Activated naive CD4-positive, alpha-beta T cell (primary cell): ENCODE measurements at places on chromosomes 2 and 18.

DNA sequence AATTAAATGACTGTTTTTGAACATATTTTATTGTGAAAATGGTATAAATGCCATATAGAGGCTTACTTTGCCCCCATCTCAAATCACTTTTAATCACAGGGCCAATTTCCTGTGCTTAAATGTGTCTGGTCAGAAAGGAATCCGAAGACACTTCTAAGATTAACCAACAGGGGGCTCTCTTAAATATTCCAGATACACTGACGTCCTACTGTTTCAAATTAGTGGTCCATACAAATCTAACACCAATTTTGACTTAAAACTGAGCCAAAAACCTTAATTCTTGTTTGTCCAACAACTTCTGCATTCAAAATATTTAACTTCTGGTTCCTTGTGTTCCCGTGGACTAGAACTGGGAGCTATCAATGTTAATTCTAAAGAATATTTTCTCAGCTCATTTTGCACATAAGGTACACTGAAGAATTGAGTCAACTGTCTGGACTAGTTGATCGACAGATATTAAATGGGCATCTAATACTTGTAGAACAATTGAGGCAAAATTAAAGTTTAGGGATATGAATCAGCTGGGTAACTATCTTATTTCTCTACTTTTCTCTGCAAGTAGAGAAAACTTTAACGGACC, 557.5 kb downstream of the ARHGAP15 start:
- no peak for DNase-seq

DNA sequence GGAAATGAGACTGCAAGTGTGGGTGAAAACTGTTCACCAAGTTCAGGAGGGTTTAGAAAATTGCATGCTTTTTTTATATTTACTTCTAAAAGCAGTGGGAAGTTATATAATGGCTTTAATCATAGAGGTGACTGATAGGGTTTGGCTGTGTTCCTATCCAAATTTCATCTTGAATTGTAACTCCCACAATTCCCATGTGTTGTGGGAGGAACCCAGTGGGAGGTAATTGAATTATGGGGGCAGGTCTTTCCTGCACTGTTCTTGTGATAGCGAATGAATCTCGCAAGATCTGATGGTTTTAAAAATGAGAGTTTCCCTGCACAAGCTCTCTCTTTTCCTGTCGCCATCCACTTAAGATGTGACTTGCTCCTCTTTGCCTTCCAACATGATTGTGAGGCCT, 35.7 kb upstream of the NTSR2 start:
- DNase-seq = no peak

GRCh38 chr18:10270151-10270571, 184.3 kb upstream of the APCDD1 start:
- no peak for DNase-seq

- no peak for DNase-seq
Observed at GRCh38 chr2:108623616-108624015, 89.3 kb downstream of the LIMS1 start.

DNA sequence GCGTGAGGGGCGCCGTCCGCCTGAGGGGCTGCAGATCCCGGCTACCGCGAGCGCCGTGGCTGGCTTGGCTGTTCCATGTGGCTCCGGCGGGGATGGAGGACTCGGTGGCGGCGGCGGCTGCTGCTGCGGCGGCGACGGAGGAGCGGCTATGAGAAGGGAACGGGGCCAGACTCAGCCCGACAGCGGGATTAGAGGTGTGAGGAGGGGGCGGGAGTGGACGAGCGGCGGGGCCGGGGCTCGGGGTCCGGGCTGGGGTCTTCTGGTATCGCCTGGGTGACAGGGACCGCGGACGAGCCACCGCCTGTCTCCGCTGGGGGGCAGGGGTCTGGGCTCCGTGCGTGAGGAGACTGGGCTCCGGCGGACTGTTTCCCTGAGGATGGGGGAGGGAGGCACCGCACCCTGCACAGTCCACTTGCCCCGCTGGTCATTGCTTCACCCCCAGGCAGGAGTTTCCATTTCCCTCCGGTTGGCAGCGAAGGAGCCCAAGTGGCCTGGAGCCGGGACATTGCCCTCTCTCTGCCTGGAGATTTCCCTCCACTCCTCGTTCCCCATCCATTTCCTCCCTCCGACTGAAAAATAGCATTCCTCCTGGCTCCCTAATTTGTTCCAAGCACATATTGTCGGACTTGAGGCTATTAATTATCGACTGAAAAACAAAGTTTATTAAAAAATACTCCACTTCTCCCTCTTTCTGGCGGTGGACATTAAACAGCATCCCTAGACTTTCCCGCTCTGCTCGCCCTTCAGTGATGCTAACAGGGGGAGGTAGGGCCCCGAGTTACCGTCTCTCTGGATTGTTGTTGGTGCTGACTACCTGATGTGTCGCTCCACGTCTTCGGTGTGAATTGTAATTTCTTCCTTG, 577 bp downstream of the EHBP1 start:
- no peak for DNase-seq
